ENCODE measurements at places on chromosomes 5 and 9.
A peak's percentile ranks its signal among the peaks of the same experiment; 100 is the strongest.

DNA sequence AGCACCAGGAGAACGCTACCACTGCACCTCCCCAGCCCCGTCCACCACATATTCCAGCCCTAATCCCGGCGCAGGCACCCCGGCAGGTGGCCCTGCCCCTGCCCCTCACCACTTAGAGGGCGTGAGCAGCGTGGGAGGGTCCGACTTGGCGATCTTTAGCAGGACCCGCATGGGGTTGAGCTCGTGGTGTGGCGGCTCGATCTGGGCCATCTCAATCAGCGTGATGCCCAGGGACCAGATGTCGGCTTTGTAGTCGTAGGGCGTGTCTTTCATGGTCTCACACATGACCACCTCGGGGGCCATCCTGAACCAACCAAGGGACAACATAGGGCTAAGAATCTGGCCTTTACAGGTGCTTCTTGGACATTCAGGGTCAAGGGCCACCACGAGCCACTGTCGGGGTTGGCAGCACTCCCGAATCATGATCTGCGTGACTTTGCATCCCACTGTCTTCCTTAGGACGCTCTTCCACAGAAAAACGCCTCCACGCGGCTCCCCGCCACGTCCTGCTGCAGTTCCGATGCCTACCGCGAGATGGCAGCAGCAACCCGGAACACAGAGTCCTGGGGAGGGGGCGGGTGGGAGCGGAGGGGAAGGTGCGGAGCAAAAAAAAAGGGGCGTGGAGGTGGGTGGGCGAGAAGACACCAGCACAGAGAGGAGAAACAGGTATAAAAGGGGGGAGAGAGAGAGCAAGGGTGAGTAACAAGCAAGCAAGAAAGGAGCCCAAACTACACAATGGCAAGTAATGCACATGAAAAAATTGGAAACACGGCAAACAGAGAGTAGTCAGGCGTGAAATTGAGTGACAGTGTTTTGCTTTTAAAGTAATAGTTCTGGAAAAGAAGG lies 81.3 kb downstream of the STK10 start:
- DNase-seq = no peak

DNA sequence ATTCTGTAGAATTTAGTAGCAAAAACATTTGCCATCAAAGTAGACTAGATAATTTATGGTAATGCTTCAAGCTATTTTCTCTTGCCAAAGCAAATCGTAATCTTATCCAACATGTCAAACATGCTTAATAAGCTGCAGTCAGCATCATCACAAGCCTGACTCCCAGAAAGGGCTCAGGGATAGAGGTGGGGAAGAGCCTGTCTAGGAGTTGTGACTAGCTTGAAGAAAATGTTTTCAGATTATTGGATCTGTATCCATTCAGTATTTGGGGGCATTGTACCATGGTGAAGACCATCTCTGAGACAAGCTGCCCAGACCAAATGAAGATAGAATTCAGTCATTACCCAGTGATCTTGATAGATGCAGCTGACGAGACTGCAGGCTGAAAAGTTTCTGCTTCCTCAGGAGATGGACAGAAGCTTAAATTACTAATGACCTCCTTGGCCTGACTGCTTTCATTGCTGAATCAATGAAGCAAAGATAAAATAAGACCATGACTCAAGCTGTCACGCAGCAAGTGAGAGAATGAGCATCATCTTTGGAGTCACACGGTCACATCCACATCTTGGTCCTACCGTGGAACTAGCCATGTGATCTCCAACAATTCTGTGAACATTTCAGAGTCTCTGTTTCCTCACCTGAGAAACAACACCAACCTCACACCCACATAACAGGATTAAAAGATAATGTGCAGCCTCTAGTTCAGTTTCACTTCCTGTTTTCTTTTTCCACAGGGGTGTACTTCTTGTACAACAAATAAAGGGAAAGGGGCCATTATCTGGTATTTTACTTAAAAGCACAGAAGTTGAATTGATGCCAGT lies 9.4 kb downstream of the ERAP2 start:
- no peak for DNase-seq

GRCh38 chr5:96896806-96897205 lies 20.5 kb downstream of the ERAP2 start:
- DNase-seq = no peak

- DNase-seq = peak; percentile 47
These were observed 18.3 kb downstream of the CMBL start for GRCh38 chr5:10289353-10289752.

GRCh38 chr5:128534726-128535125 lies 3.3 kb downstream of the FBN2 start:
- peak; percentile 34 for DNase-seq

DNA sequence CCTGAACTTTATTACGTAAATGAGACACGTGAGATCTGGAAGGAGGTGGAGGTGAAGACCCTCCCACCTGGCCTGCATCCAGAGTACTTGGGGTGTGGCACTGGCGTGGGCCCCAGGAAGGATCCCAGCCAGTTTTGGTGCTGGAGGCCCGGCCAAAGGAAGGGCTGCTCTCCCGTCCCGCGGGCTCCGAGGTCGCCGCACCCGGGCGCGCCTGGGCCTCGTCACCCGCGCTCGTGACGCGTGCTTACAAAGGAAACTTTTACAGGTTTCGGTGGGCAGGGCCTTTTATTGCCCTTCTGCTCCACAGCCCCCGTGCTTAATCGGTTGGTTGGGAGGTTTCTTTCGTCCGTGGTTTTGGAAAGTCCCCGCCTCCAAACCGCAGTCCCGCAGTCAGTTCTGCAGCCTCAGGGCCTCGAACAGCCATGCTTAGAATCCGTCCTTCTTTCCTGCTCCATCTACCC lies 29.2 kb downstream of the CDKN2A start:
- DNase-seq = no peak

GRCh38 chr9:73081979-73082657 lies 69.5 kb upstream of the ANXA1 start:
- no peak for DNase-seq

DNA sequence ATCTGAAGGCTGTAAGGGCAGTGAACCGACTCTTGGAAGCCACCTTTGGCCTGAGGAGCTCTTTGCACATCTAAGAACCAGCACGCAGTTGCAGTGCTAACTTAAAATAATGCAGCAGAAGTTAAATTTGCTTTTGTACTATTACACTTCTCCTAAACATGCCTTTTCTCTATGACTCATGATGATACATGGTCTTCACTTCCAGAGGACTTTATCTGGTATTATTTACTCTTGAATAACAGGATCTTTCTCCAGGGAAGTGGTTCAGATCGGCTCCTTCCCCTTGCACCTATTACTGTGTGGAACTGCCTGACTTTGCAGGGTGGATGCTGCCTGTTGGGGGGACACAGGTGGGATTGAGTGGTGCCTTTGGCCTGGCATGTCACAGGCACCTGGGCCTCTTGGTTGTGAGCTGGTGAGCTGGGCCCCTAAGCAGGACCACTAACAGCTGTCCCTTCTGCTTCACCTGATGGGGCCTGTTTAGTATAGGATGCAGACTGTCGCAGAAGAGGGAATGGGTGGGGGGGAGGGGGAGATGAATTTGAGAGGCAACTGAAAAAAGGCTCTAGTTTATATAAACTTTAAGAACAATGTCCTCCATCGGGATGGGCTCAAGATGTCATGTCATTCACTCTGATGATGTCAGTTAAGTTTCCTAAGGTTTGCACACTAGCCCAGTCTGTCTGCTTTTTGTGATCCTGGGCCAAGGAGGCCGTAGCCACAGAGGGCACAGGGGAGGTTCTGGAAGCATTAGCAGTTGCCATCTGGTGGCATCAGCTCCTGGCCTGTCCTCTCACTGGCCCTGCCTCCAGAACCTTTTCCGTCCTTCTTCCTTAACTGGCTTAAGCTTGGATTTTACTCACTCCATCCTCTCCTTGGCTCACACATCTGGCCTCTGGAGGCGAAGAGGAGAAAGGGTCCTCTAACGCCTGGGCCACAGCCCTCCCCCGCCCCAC lies 33.9 kb upstream of the GABBR2 start:
- no peak for DNase-seq

- DNase-seq = peak; percentile 81
These were observed 81.2 kb upstream of the CCDC112 start for GRCh38 chr5:115377468-115378217.

- peak; percentile 55 for DNase-seq
These were observed 26.4 kb downstream of the TNPO1 start for GRCh38 chr5:72842816-72843215.

DNA sequence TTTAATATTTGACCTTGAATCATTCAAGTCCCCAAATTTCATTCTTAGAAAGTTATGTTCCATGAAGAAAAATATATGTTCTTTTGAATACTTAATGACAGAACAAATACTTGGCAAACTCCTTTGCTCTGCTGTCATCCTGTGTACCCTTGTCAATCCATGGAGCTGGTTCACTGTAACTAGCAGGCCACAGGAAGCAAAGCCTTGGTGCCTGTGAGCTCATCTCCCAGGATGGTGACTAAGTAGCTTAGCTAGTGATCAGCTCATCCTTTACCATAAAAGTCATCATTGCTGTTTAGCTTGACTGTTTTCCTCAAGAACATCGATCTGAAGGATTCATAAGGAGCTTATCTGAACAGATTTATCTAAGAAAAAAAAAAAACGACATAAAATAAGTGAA lies 65.4 kb downstream of the WDR41 start:
- no peak for DNase-seq

GRCh38 chr9:108016446-108016845 lies 526.9 kb upstream of the KLF4 start:
- DNase-seq = no peak

DNA sequence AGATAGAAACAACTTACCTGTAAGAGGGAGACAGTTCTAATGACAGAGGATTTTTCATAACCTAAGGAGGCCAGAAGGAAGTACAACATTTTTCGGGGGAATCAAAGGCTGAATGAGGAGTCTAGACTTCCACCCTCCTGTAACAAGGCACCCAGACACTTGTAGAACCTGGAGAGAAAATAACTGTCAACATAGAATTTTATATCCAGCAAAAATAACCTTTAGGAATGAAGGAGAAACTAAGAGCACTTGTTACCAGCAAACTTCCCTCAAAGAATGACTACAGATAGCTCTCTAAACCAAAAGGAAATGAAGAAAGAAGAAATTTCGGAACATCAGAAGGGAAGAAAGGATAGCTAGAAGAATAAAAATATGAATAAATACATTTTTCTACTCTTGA lies 25.9 kb upstream of the F2RL2 start:
- DNase-seq = no peak

DNA sequence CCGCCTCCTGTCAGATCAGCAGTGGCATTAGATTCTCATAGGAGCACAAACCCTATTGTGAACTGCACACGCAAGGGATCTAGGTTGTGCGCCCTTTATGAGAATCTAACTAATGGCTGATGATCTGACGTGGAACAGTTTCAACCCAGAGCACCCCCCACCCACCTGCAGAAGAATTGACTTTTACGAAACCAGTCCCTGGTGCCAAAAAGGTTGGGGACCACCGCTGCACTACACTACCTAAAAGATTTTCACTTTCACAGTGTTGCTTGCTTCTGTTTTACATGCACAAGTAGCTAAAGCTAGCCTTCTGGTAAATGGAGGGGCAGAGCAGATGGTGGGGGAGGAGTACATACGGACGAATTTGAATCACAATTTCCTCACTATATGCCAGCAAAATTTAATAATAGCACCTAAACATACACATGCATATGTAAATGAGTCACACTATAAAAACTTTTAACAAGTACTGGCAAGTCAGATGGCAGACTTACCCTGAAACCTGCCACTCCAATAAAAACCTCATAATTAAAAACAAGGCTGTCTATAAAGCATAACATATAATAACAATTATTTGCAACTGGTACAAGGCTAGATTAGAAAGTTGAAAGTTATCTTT lies 24.0 kb upstream of the CDKN2B start:
- no peak for DNase-seq

GRCh38 chr9:70042461-70043215 lies 1.0 kb upstream of the MAMDC2 start:
- DNase-seq = no peak

DNA sequence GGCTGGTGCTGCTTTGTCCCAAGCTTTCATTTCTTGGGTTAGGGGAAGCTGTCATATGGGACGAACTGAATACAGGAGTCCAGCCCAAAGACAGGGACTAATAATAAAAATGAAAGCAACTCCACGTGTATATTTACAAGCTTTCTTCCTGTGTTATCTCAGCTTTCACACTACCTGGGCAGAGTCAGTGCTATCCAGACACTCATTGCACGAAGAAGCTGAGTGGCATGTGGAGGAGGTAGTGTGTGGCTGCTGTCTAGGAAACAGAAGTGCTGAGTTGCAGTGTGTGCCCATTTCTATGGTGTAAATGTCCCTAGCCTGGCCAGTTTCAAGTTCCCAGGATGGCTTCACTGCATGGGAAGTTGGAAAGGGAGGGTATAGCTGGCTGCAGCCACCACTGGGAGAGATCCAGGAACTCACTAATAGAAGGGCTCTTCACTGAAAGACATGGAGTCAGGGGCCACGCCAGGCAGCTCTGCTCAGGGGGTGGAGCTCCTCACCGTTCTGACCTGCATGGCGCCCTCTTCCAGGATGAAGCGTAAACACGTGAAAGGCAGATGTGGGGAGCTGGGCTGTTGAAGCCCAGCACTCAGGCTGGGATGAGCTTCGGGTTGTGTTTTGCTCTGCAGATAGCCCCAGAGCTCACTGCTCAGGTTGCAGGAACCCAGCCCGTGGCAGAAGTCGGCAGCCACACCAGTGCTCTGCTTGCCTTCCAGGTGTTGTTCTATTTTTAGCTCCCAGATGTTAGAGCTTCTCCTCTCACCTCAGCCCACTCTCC lies 116.9 kb downstream of the IRX2 start:
- no peak for DNase-seq

GRCh38 chr5:179255527-179256327 lies 89.5 kb downstream of the ADAMTS2 start:
- DNase-seq = no peak

DNA sequence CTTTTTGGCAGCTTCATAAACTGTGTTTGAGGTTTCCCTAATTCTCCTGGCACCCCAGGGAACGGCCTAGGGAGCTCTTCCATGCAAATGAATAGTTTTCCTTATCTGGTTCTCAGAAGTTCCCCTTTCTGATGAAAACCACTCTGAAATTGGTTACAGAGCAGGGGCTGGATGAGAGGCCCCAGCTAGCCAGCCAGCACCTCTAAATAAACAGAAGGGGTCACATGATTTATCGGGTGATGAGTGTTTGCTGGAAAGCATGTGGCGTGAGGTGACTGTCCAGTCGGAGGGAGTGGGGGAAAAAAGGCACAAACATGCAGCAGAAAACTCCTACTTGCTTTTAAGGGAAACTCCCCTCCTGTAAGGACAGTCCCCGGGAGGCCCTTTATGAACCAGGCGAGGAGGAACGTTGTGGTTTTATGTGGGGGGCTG lies 261.2 kb upstream of the ANKRD55 start:
- DNase-seq = no peak

DNA sequence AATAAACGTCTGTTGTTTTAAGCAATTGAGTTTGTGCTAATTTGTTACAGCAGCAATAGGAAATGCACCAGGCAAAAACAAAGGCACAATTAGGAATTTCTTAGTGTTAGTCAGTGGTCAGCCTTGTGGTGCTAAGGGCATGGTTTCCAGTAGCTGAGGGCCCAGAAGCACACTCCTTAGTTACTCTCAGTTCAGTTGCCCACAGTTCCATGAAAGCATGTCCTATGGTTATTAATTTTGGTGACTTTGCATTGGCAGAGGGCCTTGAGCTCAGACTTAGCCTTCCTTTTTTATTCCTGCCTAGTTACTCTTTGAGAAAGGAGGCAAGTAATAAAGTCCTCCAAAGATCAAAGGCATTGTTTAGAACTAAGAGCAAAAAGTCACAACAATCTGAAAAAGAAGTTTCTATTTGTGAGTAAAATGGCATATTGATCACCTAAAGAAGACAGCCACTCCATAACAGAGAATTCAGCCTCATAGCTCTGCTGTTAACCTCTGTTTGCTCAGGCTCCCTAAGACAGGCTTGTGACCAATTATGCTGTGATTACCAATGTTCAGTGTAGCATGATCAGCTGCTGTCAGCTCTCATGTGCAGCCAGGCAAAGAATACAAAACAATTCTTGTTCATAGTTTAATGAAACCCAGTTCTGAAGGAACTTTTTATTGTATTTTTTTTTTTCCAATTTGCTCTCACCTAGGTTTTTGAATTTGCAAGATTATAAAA lies 57.0 kb upstream of the MROH2B start:
- no peak for DNase-seq
